Activated naive CD4-positive, alpha-beta T cell treated with anti-CD3 and anti-CD28 coated beads, Interleukin-2, amount 50 U/mL, for 72 hours (primary cell): ENCODE measurements at places on chromosomes 1 and 21. TPM values are rescaled to one million over a fixed set of nuclear protein-coding genes. Genes with fewer than 3 reads are reported as not detected.
A peak's percentile ranks its signal among the peaks of the same experiment; 100 is the strongest.

DNA sequence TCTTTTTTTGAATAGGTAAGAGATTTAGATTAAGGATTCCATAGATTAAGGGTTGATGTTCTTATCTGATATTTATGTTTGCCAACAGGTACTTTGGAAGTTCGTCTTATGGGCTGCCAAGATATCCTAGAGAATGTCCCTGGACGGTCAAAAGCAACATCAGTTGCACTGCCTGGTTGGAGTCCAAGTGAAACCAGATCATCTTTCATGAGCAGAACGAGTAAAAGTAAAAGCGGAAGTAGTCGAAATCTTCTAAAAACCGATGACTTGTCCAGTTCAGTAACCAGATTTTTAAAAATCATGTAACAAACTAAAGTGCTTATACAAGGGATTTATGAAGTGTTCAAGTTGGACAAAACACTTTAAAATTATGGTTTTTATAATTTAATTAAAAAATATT is 100.5 kb downstream of the PKN2 start:
- no peak for DNase-seq

DNA sequence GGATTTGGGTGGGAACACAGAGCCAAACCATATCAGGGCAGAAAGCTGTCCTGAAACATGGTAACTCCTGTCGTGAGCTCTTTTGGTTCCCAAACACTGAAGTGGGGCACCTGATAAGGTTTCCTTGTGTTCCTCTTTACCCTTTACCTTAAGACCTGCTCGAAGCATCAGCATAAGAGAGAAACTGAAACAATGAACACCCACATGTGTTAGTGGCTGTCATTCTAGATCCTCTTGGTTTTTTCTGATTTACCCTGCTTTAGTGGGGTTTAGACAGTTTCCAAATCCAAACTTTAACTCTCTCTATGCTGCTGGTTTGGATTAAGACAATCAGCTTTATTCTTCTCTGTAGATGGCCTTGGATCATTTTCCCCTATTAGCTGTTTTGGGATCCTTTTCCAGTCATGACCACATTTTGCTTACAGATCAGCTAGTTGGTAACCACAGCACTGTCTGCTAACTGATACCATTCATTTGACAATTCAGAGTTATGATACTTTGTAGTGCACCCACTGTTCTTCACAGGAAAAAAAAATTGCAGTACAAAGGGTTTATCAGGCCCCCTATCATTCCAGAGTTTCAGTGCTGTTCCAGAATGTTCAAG is 975 bp upstream of the MNDA start:
- no peak for DNase-seq

- no peak for DNase-seq
Measured at GRCh38 chr1:94522304-94522703, 19.3 kb downstream of the F3 start.

Gene E2F2
- total RNA-seq: 19.3 TPM

GRCh38 chr1:8858112-8858668 is 20.3 kb downstream of the ENO1 start:
- DNase-seq: peak; percentile 67

DNA sequence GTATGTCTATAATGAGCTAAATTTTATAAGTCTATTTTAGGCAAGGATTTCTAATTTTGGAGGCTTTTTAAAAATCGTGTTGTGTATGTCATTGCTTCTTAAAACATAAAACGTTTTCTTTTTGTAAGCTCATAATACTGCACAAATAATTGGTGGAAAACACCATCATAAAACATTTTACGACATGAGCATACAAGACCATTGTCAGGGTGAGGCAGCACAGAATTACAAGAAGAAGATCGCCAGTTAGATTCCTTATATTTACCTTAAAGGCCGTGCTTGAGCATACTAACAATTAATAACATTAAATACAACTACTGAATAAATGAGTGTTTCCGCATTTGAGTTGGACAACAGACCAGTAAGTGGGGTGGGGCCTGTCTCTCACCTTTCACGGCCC is 19.1 kb upstream of the LMX1A start:
- DNase-seq: no peak

GRCh38 chr1:118077331-118078045 is 107.5 kb downstream of the SPAG17 start:
- DNase-seq: no peak

DNA sequence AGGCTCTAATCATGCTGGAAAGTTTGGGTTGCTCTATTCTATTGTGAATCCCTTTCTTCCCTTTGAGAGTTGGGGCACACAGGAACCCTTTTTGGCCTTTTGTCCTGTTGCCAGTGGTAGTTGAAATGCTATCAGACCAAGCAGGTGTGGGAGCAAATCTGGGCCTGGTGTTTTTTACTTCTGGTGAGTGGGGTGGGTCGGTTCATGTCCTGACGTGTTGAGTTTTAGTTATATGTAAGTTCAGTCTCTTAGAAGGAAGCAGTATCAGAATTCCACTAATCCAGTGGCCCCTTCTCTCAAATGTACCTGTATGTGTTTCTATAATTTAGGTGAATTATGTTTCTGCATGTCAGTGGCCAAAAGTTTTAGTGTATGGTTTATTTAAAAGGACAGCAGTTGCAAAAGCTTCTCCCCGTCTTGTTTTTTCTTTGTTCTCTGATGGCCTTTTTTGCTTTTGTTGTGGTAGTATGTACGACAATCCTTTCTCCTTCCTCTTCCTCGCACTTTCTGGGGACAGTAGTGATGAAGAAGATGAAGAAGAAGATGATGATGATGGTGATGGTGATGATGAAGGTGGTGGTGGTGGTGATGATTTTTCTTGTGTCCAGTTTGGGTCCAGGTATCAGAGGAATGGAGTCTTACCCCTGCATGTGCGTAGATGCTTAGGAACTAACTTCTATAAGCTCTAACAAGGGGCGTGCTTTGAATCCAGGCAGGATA is 74.2 kb downstream of the UBE4B start:
- no peak for DNase-seq

DNA sequence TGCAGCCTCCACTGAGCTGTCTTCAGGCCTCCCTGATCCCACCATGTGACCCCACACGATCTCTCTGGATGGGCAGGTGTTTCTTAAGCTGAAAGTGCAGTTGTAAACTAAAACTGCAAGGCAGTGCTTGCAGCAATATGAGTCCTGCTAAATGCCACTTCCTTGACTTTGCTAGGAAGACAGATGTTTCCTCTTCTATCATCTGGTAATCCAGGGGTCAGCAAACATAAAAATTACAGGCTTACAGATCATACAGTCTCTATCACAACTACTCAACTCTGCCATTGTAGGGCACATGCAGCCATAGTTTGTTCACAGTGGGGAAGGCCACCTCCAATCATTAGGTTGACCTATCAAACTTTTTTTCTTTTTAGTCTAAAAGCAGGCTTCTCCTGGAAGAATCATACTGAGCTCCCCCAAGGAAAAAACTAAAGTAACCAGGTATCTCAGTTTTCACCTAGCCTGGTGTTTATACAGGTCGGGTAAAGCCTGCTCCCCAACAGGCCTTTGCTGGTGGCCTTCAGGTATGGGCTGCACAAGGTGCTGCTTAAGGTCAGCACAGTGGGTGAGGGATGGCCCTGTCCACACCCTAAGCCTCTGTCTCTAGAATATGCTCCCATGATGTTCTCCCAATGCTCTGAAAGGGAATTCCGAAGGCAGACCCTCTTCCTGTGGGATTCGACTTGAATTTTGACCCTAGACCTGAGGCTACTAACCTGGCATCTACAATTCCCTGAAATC is 10.8 kb downstream of the ABCA4 start:
- DNase-seq: no peak

- no peak for DNase-seq
Measured at GRCh38 chr1:224779536-224779935, 149.9 kb upstream of the DNAH14 start.

Gene UQCRHL
- 2.2 TPM for total RNA-seq

Gene IFI16
- total RNA-seq: 314 TPM

Gene S1PR1
- 221 TPM for total RNA-seq

GRCh38 chr1:82880506-82880905 is 1079.8 kb downstream of the ADGRL2 start:
- no peak for DNase-seq

GRCh38 chr1:216190438-216190837 is 232.8 kb downstream of the USH2A start:
- no peak for DNase-seq

GRCh38 chr1:225366552-225366951 is 61.3 kb downstream of the LBR start:
- no peak for DNase-seq

DNA sequence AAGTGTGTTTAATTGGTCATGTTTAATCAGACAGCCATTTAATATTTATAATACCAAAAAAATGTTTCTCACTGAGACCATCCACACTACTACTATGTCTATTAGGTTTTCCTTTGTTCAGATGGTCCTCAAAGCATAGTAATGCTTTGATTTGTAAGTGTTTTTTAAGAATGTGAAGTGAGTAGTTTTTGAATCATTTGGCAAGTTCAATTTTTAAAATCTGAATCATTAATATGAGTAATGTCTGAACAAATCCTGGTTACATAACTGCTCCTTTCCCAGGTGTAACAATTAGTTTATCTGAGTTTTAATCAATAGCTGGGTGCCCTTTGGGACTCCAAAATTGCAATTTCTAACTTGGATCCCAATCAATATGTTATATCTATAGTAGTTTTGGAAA is 23.5 kb upstream of the RPL5 start:
- no peak for DNase-seq

DNA sequence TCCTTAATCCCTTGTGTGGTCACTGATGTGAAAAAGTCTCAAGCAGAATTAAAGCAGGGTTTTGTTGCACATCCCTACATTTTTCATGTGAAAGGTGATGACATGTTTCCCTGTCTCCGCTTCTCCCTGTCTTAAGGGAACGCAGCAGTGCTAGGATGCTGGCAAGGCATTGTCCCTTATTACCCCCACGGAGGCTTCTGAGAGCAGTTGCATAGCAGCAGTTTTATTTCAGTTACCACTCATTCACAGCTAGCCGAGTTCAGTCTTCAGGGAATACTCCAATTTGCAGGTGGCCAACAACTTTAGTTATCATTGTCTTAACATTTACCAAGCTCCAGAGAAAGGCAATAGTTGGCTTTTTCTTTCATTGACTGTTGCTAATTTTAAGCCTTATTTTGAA is 89.1 kb downstream of the CLEC20A start:
- DNase-seq: no peak

Gene AMPD1
- total RNA-seq: not detected

Gene LRRN2
- total RNA-seq: not detected

Gene CHI3L2
- 25.0 TPM for total RNA-seq

DNA sequence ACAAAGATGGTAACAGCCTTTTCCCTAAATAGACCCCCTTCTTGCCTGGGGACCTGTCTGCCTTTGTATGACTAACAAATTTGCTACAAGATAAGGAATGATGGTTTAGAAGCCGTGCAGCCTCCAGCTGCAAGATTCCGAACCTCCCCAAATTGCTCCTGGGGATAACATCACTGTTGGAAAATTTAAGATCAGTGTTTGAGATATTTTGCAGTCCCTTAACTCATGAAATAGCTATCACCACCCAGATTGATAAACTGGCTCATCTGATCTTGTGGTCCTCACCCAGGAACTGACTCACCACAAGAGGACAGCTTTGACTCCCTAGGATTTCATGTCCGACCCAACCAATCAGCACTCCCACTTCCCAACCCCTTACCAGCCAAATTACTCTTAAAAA is 254.7 kb downstream of the USH2A start:
- no peak for DNase-seq

DNA sequence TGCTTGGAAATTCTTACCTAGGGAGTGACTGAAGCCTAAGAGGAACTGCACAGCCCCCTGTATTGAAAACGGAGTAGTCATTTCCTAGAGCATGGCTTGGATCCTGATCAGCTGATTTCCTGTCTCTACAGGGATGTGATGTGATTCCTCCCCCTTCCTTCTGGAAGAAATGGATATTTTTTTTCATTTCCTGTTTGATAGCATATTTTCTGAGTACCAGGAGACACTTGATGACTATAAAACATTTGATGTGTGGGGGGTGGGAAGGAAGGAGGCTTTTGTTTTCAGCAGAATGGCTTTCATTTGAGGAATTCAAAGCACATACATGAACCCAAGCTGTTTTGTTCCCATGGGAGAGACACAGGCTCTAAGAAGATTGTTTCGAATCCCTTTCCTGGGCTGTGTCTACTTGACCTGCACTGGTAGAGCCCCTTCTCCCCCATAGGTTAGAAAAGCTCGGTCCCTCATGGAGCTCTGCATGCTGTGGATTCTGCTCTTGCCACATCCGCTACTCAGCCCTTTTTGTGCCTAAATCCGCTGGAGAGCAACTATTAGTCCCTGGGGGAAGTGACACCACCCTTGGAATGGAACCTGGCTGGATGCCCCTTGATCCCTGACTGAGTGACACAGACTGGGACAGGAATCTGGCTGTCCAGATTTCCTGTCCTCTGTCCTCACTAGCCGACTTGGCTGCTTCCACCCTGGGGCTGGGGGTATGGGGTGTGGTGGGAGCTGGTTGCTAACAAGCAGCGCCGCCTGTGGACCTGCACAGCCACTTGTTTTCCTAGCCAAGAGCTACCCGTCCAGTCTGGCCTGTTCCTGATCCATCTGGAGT is 71.8 kb upstream of the MACF1 start:
- DNase-seq: no peak

Gene CSMD2
- not detected for total RNA-seq

DNA sequence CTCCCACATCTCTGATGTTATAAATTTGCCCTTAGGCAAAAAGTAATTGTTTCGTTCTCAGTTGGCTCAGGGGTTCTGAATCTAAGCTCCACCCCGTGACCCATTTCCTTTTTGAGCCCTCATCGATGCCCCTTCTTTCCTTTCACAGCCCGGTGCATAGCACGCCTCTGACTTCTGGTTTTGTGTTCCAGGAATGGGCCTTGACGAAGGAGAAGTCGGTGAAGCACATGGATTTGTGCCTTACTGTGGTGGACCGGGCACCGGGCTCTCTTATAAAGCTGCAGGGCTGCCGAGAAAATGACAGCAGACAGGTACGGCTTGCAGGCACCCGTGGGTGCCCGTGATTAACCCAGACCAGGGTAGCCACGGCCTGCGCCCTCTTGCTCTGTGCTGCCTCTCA is 151.9 kb downstream of the PGBD5 start:
- peak; percentile 40 for DNase-seq

DNA sequence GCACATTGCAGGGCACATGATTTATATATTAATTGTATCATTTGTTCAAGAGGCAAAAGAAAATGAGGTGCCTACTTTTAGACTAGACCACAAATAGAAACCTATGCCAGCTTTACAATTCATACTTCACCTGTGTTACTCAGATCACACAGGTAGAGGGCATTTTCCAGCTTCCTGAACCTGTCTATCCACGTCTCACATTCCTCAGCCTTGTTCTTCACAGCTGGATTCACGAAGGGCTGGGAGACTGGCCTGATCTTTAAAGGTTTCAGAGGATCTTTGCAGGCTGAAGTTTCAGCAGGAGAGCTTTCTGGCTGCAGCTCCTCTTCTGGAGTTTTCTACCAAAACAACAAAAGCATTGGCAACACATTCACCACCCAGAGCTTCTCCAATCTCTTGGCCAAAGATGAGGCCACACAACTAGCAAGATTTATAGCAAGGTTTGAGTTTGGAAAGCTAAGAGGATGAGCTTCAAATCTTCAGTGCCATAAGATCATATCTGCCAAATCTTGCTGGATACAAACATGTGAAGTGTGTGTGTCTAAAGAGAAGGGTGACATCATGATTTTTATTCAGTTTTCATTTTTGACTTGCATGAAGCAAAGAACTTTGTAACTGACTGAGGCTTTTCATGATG is 71.0 kb upstream of the CYP2J2 start:
- DNase-seq: no peak

Gene KCNC4
- total RNA-seq: 8.6 TPM

GRCh38 chr1:153434746-153435455 is 18.6 kb downstream of the S100A7A start:
- DNase-seq: no peak

Gene CHD5
- total RNA-seq: 0.59 TPM
